Muscle of leg (tissue), 16 donors: ENCODE measurements at places on chromosomes 2 and 18. TPM values are rescaled to one million over a fixed set of nuclear protein-coding genes. Genes with fewer than 3 reads are reported as not detected.

GRCh38 chr18:65206551-65207260 is 544.1 kb upstream of the CDH7 start:
- DNase-seq = no peak

GRCh38 chr2:191347881-191348280 is 102.7 kb downstream of the MYO1B start:
- no peak for DNase-seq

GRCh38 chr2:66582104-66582986 is 147.4 kb downstream of the MEIS1 start:
- DNase-seq = peak; percentile 11

The ABCG8 gene
- not detected for total RNA-seq

The CPLX4 gene
- total RNA-seq = not detected

The FIGN gene
- 0.53 TPM for total RNA-seq

- DNase-seq = no peak
Measured at GRCh38 chr2:85156619-85157018, 23.4 kb downstream of the TCF7L1 start.
